ENCODE measurements at places on chromosomes 4 and X.

GRCh38 chrX:118862091-118862490 lies 38.5 kb downstream of the ZCCHC12 start:
- DNase-seq, result no peak

GRCh38 chr4:75699299-75699698 lies 25.1 kb upstream of the USO1 start:
- DNase-seq, result no peak

DNA sequence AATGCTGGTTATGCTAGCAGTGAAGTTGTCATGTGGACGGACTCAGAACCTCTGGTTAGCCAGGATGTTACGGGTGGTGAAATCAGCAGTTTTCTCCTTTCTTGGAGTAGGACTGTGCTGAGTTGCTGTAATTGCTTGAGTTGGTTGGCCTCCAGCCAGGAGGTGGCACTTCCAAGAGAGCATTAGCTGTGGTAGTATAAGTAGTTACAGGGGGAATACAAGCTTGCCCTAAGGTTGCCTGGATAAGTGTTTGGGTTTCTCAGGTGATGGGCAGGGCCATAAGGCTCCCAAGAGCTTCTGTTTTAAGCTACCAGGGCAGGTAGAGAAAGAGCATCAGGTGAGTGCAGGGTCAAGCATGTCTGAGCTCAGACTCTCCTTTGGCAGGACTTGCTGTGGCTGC lies 103.0 kb downstream of the ZNF518B start:
- DNase-seq, result no peak

- no peak for DNase-seq
Observed at GRCh38 chr4:11010624-11011023, 326.1 kb upstream of the CLNK start.

GRCh38 chrX:27815209-27815608 lies 7.4 kb downstream of the MAGEB10 start:
- DNase-seq, result no peak

DNA sequence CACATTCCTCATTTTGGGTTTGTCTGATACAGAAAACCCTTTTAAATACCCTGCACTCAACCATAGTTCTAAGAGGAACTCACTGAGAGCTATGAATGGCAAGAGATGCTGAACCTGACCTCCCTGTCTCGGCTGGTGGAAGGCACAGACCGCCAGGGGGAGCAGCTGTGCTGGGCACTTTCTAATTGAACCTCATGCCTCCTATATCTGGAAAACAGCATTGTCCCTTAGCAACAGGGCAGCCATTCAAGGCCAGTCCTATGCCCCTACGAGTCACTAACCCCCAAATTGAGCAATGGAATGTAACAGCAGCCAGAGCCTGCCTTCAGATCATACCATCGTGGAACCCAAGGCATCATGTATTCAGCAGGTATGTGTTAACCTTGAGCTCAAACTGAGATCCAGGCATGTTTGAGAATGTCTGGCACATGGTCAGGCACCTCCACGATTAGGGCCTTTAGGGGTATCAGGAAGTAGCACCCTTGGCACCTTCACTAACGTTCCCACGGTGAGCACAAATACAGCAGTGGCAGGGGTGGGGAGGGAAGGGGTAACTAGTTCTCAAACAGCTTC lies 5.1 kb downstream of the USP27X start:
- peak; percentile 54 for DNase-seq

DNA sequence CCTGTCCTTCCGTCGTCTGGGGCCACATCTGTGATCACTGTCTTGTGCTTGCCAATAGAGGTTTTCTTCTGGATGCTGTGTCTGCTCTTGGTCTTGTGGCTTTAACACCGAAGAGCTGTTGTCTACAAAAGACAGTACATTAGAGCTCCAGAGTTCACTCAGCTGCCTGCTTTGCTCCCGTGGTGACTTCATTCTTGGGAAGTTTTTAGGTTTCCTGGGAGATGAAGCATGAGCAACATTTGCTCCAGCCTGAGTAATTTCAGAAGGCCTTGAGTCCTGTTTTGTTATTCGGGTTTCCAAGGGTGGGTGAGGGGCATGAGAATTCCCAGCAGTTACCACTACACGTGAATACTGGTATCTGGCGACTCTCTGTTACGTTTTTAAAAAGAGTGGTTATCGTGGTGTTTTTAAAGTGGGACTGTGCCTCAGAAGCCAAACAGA lies 189.2 kb downstream of the SHROOM3 start:
- DNase-seq, result peak; percentile 71

GRCh38 chrX:7164174-7164573 lies 16.2 kb upstream of the PUDP start:
- no peak for DNase-seq

DNA sequence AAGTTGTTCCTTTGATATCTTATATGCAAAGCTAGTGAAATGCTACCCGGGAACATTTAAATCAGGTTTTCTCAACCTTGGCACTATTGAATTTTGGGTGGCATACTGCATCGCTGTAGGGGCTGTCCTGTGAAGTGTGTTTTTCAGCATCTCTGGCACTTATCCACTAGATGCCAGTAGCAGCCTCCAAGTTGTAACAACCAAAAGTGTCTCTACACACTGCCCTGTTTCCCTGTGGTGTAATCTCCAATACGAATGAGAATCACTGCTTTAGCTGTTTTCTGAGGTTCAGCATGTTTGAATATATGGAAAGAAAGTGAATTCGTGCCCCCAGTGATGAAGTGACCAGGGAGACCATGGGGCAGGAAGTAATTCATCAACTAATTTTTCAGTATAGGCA lies 551.6 kb upstream of the PRKX start:
- no peak for DNase-seq

All from breast epithelium (tissue), 4 donors.